ENCODE measurements at places on chromosomes 2 and 18. TPM values are rescaled to one million over a fixed set of nuclear protein-coding genes. Genes with fewer than 3 reads are reported as not detected.

DNA sequence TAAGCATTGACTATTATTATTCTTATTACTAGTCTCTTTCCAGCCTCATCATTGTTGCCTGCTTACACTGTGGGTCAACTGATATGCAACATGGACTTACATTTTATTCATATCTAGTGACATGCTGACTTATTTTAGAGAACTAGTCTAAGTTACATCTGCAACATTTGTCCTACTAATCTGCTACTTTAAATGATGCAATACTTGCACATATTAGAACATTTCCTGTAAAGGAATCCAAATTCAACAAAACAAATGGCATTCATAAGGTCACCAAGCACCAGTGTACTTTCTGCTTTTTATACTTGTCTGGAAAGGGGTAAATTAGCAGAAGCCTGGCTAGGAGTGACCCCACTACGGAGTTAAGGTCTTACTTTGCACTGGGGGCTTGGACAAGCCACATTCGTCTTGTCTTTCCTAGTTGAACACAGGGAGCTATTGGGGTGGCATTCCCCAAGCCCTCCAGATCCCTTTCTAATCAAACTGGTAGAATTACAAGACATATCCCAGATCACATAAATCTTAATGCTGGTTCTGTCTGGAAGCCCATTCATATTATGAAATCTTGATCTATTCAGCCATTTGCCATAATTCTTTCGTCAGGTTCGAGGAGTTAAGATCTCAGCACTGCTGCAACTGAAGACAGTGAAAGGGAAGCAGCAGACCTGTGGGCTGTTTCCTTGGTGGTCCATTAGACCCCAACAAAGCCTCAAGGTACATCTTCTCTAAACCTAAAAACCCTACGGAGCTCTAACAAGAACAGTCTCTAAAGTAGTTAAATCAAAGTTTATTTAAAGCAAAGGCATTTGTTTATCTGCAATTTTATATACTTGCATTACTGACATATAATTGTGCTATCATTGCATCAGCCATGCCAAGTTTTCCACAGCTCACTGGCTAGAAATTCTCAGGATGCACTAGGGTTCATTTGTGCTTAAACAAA lies 49.9 kb upstream of the RTN4 start:
- H3K4me1 ChIP-seq, result peaks cover 42% of the 10 kb centered on the region
- peak; percentile 74 for DNase-seq
- H3K27me3 ChIP-seq, result no peaks in the 10 kb centered on the region
- H3K36me3 ChIP-seq, result no peaks in the 10 kb centered on the region
- H3K27ac ChIP-seq, result peak overlapping the region; percentile 58
- no peak overlapping the region for H3K4me3 ChIP-seq

DNA sequence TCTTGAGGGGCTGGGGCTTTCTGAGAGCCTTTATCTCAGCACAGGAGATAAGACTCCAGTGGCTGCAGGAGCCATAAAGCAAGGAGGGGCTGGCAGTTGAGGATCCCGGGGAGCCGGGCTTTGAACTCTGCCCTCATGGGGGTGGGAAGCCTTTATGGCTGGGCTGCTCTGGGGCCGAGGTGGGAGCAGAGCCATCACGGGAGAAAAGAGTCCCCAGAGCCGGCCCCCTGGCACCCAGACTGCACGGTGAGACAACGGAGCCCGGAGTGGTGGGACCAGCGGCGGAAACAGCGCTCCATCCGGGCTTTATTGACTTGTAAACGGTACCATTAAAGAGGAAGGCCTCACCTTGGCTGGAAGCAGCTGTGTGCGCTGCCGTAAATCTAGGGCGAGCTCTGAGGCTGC lies 162.6 kb downstream of the MYCN start:
- H3K4me3 ChIP-seq, result no peak overlapping the region
- no peaks in the 10 kb centered on the region for H3K4me1 ChIP-seq
- no peaks in the 10 kb centered on the region for H3K36me3 ChIP-seq
- no peak overlapping the region for H3K27ac ChIP-seq
- H3K27me3 ChIP-seq, result no peaks in the 10 kb centered on the region

DNA sequence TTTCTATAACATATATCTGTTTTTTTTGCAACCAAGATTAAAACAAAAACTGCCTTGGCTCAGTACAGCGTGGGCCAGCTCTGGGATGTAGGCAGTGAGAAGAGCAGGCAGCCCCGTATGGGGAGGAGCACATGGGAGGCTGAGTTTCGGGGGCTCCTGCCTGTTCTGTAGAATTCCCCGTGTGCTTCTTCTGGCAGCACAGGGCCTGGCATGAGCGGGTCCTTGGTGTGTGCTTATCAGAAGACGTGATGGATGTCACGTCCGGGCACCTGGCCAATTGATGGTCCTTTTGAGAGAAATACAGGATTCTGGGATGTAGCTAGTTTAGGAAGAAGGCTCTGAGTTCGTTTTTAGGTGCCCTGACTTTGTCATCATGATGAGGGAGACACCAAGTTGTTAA lies 16.2 kb downstream of the IMPA2 start:
- H3K4me3 ChIP-seq, result no peak overlapping the region
- no peaks in the 10 kb centered on the region for H3K36me3 ChIP-seq
- no peaks in the 10 kb centered on the region for H3K27me3 ChIP-seq
- DNase-seq, result no peak

- no peaks in the 10 kb centered on the region for H3K27me3 ChIP-seq
- no peak for DNase-seq
- no peaks in the 10 kb centered on the region for H3K4me1 ChIP-seq
- H3K27ac ChIP-seq, result no peak overlapping the region
- H3K4me3 ChIP-seq, result no peak overlapping the region
These were observed 116.9 kb downstream of the EPHA4 start for GRCh38 chr2:221455214-221455613.

GRCh38 chr2:216047397-216047796 lies 34.0 kb upstream of the MREG start:
- H3K36me3 ChIP-seq, result no peaks in the 10 kb centered on the region
- H3K27ac ChIP-seq, result no peak overlapping the region
- no peak overlapping the region for H3K4me3 ChIP-seq
- H3K4me1 ChIP-seq, result no peaks in the 10 kb centered on the region
- DNase-seq, result no peak

GRCh38 chr2:254241-254640 lies 9.6 kb downstream of the SH3YL1 start:
- H3K4me1 ChIP-seq, result no peaks in the 10 kb centered on the region
- DNase-seq, result no peak
- no peak overlapping the region for H3K27ac ChIP-seq
- no peak overlapping the region for H3K4me3 ChIP-seq
- H3K36me3 ChIP-seq, result no peaks in the 10 kb centered on the region

DNA sequence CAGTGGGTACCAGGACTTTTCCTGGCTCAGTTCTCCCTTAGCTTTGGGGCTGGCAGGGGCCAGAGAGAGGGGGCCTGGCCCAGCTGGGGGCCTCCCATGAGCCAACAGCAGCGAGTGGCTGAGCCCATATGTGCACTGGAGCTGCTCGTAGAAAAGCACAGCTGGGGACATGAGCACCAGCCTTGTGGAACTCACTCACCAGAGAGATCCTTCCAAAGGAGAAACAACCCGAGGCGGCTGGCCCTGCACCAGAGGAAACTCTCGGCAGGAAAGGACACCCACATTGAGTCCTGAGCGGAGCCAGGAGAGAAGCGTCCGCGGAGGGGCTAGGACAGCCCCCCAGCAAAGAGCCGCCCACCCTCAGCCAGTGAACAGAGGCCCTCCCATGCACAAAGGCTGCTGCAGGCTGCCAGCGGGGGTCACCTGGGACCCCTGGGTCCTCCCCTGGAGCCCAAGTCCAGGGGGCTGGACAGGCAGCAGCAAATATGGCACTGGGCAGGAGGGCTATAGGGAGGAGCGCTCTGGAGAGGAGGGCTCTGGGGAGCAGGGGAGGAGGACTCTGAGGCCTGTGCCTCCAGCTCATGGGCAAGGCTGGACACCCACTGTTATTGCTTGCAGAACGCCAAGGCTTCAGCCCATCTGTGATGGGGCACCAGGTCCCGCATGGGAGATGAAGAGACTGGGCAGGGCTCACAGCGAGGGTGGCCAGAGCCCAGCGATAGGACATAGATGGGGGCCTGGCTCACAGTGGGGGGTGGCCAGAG lies 42.1 kb upstream of the SNED1 start:
- H3K27me3 ChIP-seq, result peaks cover 17% of the 10 kb centered on the region
- H3K4me1 ChIP-seq, result peaks cover 3% of the 10 kb centered on the region
- DNase-seq, result no peak
- no peak overlapping the region for H3K4me3 ChIP-seq

DNA sequence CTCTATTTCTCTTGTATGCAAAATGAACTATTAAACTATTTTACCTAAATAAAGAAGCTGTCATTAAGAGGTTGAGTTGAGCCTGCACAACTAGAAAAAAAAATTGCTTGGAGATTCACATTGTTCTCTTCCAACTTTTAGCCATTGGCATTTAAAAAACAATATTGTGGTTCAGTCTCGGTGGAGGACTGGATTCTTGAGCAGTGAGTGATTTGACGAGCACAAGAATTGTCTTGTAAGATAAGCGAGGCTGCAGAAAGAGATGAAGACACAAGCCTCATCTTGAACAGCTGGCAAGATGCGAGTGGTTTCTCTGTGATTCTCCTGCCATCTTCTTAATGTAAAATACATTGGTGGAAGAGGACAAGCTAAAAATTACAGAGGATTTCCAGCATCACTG lies 67.0 kb downstream of the GALR1 start:
- peaks cover 5% of the 10 kb centered on the region for H3K4me1 ChIP-seq
- no peaks in the 10 kb centered on the region for H3K27me3 ChIP-seq
- H3K4me3 ChIP-seq, result no peak overlapping the region
- H3K27ac ChIP-seq, result no peak overlapping the region

GRCh38 chr2:200585730-200586643 lies at the start of gene AOX1:
Gene AOX1 (plus strand): TSS chr2:200586014. CDS start chr2:200586109, 95 bp downstream.
- H3K27ac ChIP-seq, result no peak within 1 kb of the TSS
- peaks cover 10% of the 10 kb centered on the region for H3K4me1 ChIP-seq
- no peaks in the 10 kb centered on the region for H3K27me3 ChIP-seq

- peak; percentile 66 for DNase-seq
- H3K36me3 ChIP-seq, result no peaks in the 10 kb centered on the region
- H3K4me3 ChIP-seq, result no peak overlapping the region
- peak overlapping the region; percentile 3 for H3K27ac ChIP-seq
These were observed 67.4 kb upstream of the HAAO start for GRCh38 chr2:42859791-42860190.

DNA sequence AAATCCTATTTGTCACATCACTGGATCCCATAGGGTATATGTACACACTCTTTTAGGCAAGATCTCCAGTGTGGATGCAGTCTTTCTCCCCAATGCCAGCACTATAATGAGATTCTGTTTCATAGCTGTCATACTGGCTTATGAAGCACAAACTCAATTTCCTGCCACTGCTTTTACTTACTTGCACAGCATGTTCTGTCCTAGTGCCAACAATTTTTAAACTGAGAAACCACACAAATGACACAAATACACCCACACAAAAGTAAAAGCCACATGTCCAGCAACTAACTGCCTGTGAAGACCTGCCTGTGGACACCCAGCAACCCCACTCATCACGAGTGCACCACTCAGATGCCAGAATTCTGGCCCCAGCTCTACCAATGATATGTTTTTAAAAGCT lies 29.6 kb upstream of the RNU4ATAC start:
- no peaks in the 10 kb centered on the region for H3K36me3 ChIP-seq
- H3K27ac ChIP-seq, result peak overlapping the region; percentile 94
- no peak overlapping the region for H3K4me3 ChIP-seq
- no peaks in the 10 kb centered on the region for H3K27me3 ChIP-seq
- H3K4me1 ChIP-seq, result peaks cover 44% of the 10 kb centered on the region
- peak; percentile 88 for DNase-seq

DNA sequence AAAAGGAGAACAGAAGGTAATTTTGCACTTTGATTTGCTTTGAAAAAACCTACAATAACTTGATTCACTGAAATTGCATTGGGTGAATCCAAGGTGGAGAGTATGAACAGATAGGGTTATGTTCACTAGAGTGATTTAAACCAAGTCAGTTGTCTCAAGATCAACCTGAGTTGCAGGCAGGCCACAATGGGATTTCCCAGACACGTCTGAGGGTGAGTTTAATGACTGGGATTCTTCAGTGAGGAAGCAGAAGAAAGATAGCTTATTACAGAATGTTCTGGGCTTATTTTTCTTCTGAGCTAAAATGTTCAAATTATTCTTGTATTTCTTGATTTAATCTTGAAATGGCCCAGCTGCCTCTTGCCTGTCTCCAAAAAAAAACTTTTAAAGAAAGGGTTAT lies 20.1 kb downstream of the COL4A4 start:
- DNase-seq, result no peak
- H3K4me1 ChIP-seq, result no peaks in the 10 kb centered on the region
- H3K36me3 ChIP-seq, result no peaks in the 10 kb centered on the region
- no peak overlapping the region for H3K27ac ChIP-seq
- no peaks in the 10 kb centered on the region for H3K27me3 ChIP-seq

DNA sequence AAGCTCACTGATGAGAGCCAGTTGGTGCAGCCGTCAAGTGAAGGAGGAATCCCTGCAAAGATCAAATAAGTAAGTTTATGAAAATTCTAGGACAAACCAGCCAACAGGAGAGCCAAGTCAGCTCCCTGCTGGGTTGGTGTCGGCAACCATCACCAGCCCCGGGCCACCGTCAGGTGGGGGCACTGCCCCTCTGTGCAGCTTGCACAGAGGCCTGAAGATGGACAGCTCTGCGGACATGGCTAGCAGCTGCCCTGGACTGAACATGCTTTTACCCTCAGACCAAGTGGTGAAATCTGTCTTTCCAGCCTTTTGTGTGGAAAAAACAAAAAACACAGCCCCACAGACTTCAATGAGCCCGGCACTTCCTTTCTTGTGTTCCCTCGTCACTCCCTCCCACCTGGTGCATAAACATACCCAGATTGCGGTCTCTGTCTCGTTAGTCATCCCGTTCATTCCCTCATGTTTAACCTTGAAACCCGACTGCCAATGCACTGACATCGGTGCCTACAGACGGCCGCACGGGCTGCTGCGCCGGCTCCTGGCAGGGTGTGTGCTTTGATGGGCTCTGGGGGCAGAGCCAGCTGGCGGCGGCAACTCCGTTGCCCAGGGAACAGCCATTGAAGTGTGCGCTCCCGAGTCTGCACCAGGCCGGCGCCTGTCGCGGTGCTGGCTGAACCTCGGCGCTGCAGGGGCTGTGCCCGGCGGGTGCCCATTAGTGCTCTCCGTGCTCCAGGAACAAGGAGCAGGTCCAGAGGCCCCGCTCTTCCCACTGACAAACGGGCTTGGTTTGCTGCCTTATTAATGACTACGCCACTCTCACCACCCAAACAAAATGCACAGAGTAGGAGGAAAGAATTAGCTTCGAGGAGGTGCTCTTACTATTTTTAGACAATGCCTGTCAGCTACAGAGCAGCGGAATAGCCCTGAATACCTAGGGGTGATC lies 95.3 kb downstream of the EIPR1 start:
- DNase-seq, result peak; percentile 83
- H3K27ac ChIP-seq, result no peak overlapping the region
- H3K4me3 ChIP-seq, result peak overlapping the region; percentile 36
- H3K36me3 ChIP-seq, result no peaks in the 10 kb centered on the region

GRCh38 chr18:79479116-79479760 lies 83.5 kb downstream of the NFATC1 start:
- no peaks in the 10 kb centered on the region for H3K36me3 ChIP-seq
- H3K4me3 ChIP-seq, result no peak overlapping the region
- no peak overlapping the region for H3K27ac ChIP-seq
- H3K4me1 ChIP-seq, result peaks cover 4% of the 10 kb centered on the region

GRCh38 chr2:160174322-160174721 lies 25.8 kb downstream of the ITGB6 start:
- H3K4me3 ChIP-seq, result no peak overlapping the region
- peak; percentile 21 for DNase-seq
- H3K4me1 ChIP-seq, result no peaks in the 10 kb centered on the region
- no peak overlapping the region for H3K27ac ChIP-seq
- no peaks in the 10 kb centered on the region for H3K36me3 ChIP-seq

Gene RBBP8
- total RNA-seq, result 16.7 TPM

Gene CIDEA
- 0.43 TPM for total RNA-seq

Gene ALK
- 0.16 TPM for total RNA-seq

Gene GDF7
- total RNA-seq, result 1.9 TPM

Gene SP140
- 14.1 TPM for total RNA-seq

Gene HOXD10
- total RNA-seq, result not detected

Gene PIAS2
- total RNA-seq, result 28.4 TPM

Gene PRKAG3
- total RNA-seq, result not detected

Gene CNDP1
- total RNA-seq, result 0.31 TPM

Gene PKDCC
- total RNA-seq, result 6.9 TPM

Gene KATNAL2
- 3.0 TPM for total RNA-seq

Measured in astrocyte (in vitro differentiated cells and primary cell).